ENCODE measurements at places on chromosomes 1 and 21.
A peak's percentile ranks its signal among the peaks of the same experiment; 100 is the strongest.

- DNase-seq: peak; percentile 18
Measured at GRCh38 chr1:236103646-236104218, 38.6 kb upstream of the GPR137B start.

DNA sequence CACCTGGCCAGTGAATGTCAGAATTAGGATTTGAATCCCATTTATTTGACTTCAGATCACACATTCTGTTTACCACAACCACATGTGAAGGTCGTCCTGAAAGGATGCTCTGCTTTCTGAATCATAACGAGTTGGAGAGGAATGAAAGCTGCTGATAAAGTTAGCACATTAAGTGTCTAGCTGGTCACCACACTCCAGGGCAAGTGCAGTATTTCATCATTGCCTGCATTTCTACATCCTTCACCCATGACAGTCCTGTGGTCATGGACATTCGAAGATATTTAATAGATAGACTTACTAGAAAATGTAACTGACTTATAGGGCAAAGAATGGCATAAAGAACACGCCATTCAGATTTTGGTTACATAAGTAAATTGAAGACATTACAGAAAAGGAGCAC, 52.7 kb upstream of the ST6GALNAC3 start:
- DNase-seq: no peak

DNA sequence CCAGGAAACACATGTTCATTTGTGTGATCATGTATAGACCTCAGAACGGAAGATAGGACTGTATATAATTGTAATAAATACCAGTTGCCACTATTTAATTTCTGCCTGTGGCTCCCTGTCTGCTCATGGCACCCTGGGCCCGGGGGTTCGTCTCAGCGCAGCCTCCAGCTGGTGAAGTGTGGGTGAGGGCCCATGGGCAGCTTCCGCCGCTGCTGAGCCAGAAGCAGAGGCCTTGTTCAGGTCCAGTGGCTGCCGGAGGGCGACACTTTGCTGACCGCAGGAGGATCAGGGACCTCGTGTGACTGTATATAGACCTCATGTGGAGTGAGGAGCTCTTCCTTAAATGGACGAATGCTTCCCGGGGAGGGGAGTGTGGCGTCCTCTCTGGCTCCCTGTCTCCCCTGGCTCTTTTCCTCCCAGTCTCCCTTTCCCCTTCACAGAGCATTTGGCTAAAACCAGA, 155.9 kb downstream of the PEX14 start:
- no peak for DNase-seq

DNA sequence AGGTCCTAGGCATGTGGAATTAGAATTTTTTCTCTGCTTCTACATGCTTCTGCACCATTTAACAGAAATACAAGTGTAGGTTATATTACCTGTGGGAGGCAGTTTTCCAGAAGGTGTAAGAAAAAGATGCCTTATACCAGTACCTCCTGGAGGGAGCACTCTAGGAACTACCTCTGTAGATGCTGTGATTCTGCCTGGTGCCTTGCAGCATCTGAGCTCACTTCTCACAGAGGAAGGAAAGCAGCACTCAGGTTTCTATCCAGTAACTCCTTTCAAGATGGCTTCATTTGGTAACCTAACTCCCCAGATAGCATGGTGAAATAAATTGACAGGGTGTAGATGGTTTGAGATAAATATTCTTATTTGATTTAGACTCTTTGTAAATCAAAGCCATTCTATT, 50.3 kb downstream of the GIPC2 start:
- DNase-seq: no peak

GRCh38 chr1:54238353-54239034, 38.5 kb downstream of the MRPL37 start:
- no peak for DNase-seq

GRCh38 chr1:229254910-229255541, 15.9 kb upstream of the RAB4A start:
- DNase-seq: no peak

- no peak for DNase-seq
Measured at GRCh38 chr21:32603131-32603530, 9.0 kb downstream of the CFAP298 start.

DNA sequence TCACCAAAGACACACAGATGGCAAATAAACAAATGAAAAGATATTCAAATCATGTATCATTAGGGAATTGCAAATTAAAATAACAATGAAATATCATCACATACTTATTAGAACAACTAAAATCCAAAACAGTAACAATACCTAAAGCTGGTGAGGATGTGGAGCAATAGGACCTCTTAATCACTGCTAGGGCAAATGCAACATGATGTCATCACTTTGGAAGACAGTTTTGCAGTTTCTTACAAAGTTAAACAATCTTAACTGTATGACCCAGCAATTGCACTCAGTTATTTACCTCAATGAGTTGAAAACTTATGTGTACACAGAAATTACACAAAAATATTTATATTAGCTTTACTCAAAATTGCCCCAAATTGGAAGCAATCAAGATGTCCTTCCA, 47.3 kb downstream of the SELENOF start:
- no peak for DNase-seq

- DNase-seq: no peak
Measured at GRCh38 chr1:30023339-30024022, 699.9 kb downstream of the MATN1 start.

GRCh38 chr1:9079988-9080704, 10.7 kb upstream of the SLC2A5 start:
- DNase-seq: no peak

DNA sequence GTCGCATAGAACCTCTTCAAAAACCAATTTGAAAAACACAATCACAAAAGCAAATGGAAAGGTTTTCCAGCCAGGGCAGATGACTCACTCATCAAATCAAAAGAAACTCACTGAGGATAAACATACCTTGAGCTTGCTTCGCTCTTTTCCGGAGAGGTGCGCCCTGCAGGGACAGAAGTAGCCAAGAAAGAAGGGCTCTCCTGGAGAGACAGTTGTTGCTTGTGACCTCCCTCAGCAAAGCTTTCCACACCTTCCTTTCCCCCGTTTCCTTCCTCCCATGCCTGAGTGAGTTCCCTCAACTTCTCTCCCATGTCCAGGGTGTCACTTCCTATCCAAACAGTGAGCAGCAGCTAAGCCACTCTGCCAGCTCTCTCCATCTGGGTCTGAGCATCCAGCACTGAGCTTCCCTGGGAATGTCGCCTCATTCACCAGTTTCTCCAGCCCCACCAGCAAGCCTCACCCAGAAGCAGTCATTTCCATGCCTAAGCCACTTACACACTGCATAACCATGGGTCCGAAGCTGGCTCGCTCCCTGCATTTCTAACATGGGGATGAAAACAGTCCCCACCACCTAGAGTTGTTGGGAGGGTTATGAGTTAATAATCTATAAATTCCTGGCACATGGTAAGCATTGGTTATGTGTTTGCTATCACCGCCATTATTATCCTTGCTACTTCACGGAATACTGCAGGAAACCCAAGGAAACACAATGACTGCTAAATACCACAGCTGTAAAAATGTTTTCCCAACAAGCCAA, 75.0 kb downstream of the PTPN14 start:
- no peak for DNase-seq
